Stimulated activated CD8-positive, alpha-beta memory T cell treated with anti-CD3 and anti-CD28 coated beads, Interleukin-15, amount 100 ng/mL, for 24 hours (primary cell): ENCODE measurements at places on chromosomes 12 and 14.

GRCh38 chr14:52380294-52380693 lies 66.2 kb downstream of the PTGER2 start:
- DNase-seq = no peak

DNA sequence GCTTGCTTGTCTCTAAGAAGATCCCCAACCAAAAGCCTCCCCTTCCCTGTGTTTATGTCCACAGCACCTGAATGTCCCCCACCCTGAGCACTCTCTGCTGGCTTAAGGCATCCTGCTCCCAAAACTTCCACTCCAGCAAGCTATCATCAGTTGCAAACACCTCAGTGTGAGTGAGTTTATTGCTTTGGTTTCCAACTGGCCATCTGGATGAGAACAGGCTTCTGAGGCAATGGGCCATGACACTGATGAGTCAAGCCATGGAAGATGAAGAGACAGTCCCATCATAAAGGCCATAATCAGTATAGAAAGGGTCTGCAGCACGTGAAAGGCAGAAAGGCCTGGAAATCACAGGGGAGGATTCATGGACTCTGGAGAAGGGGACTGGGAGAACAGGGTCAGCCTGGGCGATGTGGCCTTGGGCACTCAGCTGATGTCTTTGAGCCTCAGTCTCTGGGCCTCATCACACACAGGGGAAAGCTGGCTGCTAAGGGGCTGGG lies 12.8 kb downstream of the CMKLR1 start:
- DNase-seq = no peak

- no peak for DNase-seq
These were observed 23.8 kb downstream of the ZNF891 start for GRCh38 chr12:133106253-133106652.

DNA sequence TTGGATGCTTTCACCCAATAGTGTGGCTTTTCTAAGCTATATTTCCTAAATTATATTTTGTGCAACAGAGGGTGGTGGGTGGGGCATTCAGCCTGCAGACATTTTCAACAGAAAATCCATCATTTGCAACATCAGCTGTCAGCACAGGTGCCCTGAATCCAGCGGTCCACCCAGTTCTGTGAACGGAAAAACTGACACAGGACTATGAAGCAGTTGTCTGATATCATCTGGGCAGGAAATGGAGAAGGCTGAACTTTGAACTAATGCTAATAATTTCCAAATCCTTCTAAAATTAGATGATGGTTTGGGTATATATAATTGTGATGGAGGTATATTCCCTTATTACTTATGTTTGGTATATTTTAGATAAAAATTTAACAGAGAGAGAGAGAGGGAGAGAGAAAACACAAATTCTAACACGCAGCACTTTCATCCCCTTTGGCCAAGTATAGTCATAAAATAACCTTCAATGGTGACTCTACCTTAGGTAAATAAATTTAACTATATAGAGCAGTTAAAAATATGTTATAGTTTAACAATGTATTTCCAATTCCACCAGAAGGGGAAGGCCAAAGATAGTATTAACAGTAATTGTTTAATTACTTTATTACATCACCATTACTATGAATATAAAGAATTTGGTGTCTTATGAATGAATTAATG lies 58.3 kb upstream of the PTPRB start:
- DNase-seq = no peak

DNA sequence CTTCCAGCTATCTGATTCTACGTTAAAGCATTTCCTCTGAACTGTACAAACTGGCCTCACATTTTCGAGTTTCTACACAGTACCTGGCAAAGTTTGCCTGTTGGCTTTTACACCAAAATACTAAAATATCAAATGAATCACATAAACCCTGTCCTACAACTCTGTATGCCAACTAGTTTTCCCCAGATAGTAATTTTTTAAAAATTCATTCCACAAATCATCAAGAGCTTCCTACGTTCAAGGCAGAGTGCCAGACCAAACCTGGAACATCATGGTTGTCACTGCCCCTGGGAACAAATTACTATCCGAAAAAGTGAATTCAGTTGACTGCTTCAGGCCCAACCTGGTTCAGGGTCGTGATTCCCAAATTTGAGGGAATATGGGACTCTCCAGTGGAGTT lies 2.1 kb downstream of the TMEM30B start:
- DNase-seq = no peak

DNA sequence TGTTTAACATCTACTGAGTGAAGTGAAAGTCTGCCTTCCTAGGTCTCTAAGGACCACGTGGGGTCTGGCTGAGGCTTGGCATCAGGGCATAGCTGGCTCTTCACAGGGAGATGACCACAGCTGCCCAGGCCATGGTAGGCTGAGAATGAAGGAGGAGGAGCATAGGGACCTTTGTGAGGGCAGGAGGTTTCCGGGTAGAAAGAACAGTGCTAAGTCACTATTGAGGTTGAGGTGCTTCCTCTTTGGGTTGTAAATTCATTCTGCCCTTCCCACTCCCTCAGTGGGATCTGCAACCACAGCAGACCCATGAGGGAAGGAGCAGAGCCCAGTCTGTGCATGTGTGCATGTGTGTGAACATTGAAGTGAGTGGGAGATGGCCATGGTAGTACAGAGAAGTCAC lies 909.6 kb downstream of the VRK1 start:
- no peak for DNase-seq

- no peak for DNase-seq
These were observed 12.9 kb upstream of the RNASE10 start for GRCh38 chr14:20492486-20492885.

DNA sequence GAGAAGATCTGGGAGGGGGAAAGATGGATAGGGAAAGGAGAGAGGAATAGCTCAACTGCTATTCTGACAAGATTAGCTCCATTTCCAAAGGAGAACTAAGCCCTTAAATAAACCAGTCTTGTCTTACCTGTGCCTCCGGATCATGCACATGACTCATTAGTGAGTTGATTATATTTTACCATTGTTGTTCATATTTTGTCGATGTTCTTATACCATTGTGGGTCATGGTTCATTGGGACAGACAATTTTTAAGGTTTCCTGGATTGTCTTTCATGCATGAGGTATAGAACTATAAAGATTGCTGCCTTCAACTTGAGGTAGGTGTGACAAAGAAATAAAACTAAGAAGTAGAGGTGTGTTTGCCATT lies 243.0 kb upstream of the ATP2B1 start:
- no peak for DNase-seq

DNA sequence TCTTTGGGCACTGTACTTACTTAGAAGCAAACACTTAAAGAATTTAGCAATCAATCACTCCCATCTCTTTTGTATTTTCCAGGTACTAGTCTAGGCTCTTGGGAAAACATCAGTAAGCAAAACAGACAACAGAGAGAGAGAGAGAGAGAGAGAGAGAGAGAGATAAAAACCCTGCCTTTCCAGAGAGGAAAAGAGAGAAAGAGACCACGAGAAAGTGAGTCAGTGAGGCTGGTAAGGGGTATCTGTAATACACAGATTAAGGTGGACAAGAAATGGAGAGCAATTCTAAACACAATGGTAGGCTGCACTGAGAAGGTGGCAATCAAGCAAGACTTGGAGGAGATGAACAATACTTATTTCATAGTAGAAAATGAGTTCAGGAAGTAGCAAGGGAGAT lies 119.9 kb upstream of the OVCH1 start:
- DNase-seq = no peak

DNA sequence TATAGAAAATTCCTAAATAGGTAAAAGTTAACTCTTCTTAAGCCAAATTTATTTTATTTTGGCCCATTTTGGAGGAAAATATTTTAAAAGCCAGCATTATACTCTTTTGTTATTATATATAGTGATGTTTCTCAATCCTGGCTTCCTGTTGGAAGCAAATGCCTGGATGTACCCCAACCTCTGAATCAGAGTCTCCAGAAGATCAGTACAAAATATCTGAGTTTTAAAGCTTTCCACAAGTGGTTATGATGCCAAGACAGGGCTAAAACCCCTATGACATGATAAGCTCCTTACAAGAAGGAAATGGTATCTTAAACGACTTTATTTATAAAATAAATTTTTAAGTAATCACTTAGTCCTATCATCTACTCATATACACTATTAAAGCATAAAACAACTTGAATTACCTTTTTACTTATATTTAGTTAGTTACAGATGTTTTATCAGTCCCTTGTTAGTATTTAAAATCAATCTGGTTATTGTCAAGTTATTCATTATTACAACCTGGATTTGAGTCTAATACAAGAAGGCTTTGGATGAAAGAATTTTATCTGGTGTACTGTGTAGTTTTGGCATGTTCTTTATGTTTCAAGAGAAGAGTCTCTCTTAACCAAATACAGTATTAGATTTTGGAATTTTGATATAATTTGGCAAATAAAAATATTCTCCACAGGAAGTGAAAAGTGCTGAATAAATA lies 238.1 kb downstream of the SLC2A13 start:
- DNase-seq = no peak
